Thoracic aorta (tissue), 2 donors: ENCODE measurements at places on chromosomes 7 and 10. TPM values are rescaled to one million over a fixed set of nuclear protein-coding genes. Genes with fewer than 3 reads are reported as not detected.

DNA sequence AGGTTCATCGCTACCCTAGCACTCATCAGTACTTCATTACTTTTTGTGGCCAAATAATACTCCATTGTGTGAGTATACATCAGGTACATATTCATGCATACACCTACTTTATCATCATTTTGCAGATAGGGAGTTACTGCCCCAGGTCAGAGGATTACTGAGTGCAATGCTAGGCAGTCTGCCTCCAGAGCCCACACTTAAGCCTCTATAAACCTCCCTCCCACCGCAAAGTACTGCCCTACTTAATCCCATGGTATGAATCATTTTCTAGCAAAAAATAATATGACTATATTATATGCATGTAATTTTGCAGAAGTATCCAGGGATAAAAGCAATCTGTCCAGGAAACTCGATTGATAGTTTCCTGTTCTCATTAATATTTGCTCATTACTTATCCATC lies 194.3 kb downstream of the GRID1 start:
- DNase-seq, result no peak

Gene UPK3BL2
- total RNA-seq, result 14.7 TPM

Gene DPCD
- 22.9 TPM for total RNA-seq

DNA sequence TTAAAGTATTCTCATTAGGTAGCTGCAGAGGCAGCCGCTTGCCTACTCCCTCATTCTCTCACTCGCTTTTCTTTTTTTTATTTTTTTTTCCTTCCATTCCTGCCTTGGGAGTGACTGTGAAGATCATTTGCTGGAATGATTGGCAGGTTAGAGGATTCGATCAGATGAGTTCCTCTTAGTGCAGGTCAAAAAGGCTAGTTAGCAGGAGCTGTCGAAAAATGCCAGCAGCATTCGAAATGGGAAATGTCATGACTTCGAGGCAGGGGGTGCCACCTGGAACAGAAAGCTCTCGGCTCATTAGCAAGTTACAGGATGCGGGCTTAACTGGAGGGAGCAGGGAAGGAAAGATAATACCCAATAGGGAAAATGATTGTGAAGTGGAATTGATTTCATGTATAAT lies 137.5 kb upstream of the FZD1 start:
- no peak for DNase-seq

Gene LIPN
- not detected for total RNA-seq

DNA sequence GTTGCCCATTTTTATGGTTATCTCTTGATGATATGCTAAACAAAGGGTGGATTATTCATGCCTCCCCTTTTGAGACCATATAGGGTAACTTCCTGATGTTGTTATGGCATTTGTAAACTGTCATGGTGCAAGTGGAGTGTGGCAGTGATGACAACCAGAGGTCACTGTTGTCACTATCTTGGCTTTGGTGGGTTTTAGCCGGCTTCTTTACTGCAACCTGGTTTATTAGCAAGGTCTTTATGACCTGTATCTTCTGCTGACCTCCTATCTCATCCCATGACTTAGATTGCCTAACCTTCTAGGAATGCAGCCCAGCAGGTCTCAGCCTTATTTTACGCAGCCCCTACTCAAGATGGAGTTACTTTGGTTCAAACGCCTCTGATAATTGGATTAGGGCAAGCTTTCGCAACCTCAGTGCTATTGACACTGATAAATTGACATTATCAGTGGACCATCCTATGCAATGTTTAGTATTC lies 36.9 kb downstream of the BAG3 start:
- no peak for DNase-seq

Gene ZNF727
- 5.0 TPM for total RNA-seq

GRCh38 chr7:79646278-79646677 lies 192.8 kb upstream of the MAGI2 start:
- no peak for DNase-seq

GRCh38 chr7:131574741-131575140 lies 18.3 kb upstream of the PODXL start:
- DNase-seq, result no peak

Gene PTPRZ1
- total RNA-seq, result 11.7 TPM

GRCh38 chr10:118745056-118745455 lies 9.7 kb downstream of the CACUL1 start:
- DNase-seq, result no peak

Gene DRGX
- not detected for total RNA-seq

DNA sequence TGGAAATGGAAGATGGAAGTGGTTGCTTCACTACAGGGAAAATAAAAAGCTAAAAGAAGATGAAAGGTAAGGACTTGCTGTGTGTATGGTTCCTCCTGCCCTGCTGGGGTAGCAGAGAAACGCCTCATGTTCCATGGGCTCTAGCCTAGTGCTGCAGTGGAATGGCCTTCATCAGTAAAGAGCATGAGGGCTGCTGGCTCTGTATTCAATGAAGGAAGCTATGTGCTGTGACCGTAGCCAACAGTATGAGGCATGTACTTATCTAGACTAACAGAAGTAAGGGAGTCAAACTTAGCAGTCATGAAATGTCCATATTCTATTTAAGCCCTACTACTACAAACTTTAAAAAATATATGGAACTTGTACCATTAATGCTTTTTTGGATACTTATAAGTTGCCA lies 54.3 kb downstream of the GDI2 start:
- DNase-seq, result no peak

GRCh38 chr7:156692849-156693248 lies 52.3 kb downstream of the RNF32 start:
- no peak for DNase-seq

Gene DDX50
- 30.6 TPM for total RNA-seq

GRCh38 chr7:74271742-74272141 lies 17.5 kb upstream of the CLIP2 start:
- DNase-seq, result no peak

DNA sequence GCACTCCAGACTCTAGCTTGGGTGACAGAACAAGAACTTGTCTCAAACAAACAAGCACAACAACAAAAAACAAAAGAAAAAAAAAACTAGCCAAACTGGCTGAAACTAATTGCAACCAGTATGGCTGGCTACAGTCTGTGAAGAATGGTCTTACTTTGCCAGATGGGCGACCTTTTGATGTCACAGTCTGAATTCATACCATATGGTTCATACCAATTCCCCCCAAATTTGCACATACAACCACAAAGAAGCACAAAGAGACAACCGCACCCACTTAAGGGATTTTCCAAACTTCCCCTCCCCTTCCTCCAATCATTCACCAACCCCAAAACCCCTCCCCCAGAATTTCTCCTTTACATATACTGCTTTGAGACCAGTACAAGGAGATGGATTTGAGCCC lies 114.2 kb downstream of the SPAG6 start:
- DNase-seq, result no peak

GRCh38 chr10:43760514-43760913 lies 111.8 kb upstream of the ZNF32 start:
- DNase-seq, result no peak

- no peak for DNase-seq
These were observed 6.5 kb downstream of the FOXL3 start for GRCh38 chr7:296373-296945.

- DNase-seq, result no peak
These were observed 485.2 kb downstream of the SORCS1 start for GRCh38 chr10:106679314-106679713.
